ENCODE measurements at places on chromosomes 16 and 17.
A peak's percentile ranks its signal among the peaks of the same experiment; 100 is the strongest.

DNA sequence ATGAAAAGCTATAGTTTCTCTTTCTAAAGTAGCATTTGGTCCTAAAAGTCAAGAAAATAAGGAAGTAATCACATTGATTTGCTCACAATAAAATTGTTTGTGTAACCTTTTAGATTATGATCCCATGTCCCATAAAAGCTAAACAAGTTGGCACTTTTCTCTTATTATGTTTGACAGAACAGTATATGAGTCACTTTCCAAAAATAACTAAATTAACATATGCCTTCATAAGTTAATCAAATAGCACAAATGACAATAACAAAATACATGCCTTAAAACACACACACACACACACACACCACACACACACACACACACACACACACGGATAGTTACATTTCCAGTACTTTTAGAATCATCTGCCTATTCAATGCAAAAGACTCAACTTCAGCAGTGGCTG lies 2.8 kb downstream of the MED13 start:
- peak; percentile 40 for DNase-seq

GRCh38 chr17:27511168-27511883 lies 55.1 kb downstream of the KSR1 start:
- no peak for DNase-seq

GRCh38 chr17:13787636-13788035 lies 185.9 kb upstream of the HS3ST3A1 start:
- no peak for DNase-seq

GRCh38 chr17:57586742-57587141 lies 158.4 kb downstream of the CCDC182 start:
- no peak for DNase-seq

- no peak for DNase-seq
Measured at GRCh38 chr16:86833136-86833535, 254.8 kb downstream of the FOXL1 start.

GRCh38 chr16:71569621-71570020 lies 7.3 kb downstream of the TAT start:
- no peak for DNase-seq

Measured in erythroblast (primary cell).